ENCODE measurements at places on chromosomes 4 and X.

DNA sequence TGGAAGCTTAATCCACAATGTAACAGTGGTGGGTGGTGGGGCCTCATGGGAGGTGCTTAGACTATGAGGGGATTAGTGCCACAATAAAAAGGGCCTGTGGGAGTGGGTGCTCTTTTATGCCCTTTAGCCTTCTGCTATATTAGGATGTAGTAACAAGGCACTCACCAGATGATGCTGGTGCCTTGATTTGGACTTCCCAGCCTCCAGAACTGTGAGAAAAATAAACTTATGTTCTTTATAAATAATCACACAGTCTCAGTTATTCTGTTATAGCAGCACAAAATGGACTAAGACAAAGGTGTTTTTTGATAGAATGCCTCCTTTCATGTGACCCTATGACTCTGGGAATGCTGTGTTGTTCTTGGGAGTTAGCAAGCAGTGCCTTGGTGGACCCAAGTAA is 89.8 kb downstream of the STIM2 start:
- DNase-seq = no peak

GRCh38 chr4:8079031-8079885 is 79.4 kb downstream of the ABLIM2 start:
- DNase-seq = no peak

- DNase-seq = peak; percentile 80
Observed at GRCh38 chr4:109433205-109434006, at the start of gene SEC24B. SEC24B (plus strand) TSS chr4:109433815; CDS start chr4:109433870, 55 bp downstream.

DNA sequence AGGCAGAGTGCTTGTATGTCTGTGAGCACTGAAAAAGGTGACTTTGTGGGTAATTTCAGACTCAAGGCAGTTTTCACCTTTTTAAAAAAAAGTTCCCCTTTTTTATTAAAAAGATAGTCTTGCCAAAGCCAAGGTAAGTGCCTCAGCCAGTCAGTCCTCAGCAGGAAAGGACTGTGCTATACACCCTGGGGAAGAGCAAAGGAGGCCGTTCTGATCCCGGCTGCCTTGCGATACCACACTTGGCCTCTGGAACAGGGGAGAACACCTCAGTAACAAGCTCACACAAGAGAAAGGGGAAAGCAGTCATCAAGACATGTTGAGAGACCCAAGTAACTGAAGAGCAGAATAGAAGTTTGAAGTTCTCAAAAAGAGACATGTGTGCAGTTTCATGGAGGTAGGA is 541.7 kb downstream of the BCOR start:
- DNase-seq = no peak

DNA sequence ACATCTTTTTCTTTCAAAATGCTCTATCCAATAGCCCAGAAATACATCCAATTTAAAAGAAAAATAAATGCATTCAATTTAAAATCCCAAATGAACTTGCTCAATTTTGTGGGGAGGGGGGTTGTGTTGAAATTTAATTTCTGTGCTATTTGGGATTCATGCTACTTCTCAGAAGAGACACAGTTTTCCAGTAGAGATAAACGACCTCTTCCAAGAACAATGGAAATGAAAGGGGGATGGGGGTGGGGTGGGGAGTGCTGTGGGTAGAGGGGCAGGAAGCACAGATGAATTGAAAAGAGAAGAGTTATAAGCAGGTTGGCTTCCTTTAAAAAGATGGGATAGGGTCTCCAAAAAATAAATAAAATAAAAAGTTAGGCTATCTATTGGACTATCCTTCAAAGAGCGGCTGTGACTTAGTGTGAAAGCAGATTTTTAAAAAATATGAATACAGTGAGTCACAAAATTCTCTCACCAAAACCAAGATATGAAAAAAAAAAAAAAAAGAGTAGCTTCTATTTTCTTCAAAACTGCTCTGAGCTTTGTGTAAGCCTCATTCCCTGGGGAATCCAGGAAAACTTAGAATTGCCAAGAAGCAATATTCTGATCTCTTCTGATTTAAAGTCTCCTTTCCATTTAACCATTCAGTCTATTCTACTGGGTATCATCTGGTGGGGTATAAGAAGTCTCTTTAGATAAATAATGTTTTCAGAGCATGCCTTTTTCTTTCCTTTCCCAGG is 324.3 kb downstream of the PTTG2 start:
- DNase-seq = no peak

GRCh38 chrX:149829751-149830191 is 48.0 kb downstream of the MAGEA9 start:
- no peak for DNase-seq

DNA sequence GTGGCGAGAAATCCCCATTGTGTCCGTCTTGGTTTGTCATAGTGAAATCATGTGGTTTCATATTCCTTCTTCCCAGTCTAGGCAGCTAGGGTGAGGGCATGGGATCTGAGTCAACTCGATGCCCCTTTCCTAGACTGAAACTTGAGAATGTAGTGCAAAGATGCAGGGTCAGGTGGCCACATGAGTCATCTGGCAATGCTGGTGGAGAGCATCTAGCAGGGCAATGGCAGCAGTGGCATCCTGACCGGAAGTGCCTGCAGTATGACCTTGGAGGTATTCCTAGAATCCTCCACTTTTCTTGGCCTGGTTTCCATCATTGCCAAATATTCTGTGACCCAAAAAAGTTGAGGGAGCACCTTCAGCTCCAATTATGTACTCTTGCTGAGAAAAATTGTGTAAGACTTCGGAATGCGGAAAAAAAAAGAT is 39.1 kb upstream of the TMEM184C start:
- no peak for DNase-seq

- DNase-seq = no peak
Observed at GRCh38 chr4:102723511-102723910, 37.3 kb downstream of the MANBA start.

- DNase-seq = no peak
Observed at GRCh38 chr4:119683518-119683917, 54.9 kb upstream of the PDE5A start.

GRCh38 chr4:39255266-39255665 is 72.9 kb downstream of the WDR19 start:
- DNase-seq = no peak

DNA sequence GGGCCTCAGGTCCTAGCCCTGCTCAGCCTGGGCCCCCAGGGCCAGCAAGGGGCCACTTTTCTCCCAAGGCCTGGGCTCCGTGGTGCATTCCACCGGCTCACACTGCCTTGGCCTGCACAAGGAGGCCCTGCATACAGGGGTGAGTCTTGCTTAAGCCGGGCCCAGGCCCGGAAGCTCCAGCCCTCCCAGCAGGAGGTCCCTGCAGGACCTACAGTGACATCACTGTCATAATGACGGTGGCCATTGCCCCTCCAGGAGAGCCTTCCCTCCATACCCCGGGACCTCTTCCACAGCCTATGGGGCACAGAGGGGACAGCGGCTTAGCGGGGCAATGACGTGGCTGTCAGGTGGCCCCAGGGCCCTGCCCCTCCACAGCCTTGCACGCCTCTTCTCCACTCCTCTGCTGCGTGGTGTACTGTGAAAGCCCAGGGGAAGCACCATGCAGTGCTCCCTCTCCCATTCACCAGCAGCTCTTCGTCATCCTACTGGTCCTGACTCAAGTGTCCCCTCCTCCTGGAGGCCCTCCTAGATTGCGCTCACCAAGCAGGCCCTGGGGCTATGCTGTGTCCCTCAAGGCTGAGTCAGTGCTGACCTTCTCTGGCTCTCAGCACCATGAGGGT is 32.3 kb upstream of the AFAP1 start:
- no peak for DNase-seq

- DNase-seq = no peak
Observed at GRCh38 chrX:150334981-150335380, 28.1 kb upstream of the MAMLD1 start.

DNA sequence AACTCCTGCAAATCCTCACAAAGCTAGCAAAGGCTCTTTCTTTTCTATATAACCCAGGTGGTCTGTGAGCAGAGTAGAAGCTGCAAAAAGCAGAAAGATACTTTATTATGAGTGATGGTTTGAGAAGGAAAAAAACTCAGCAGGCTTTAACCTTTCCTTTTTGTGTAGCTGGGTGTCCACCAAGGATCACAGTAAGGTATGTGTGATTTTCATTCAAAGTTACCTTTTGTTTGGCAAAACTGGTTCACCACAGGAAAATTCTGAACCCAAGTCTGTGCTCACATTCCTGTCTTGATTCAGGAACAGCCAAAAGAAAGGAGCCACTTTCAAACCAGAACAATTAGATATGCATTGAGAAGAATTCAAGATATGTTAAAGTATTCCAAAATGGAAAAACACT is 35.7 kb downstream of the FRAS1 start:
- DNase-seq = no peak

GRCh38 chrX:43357741-43358140 is 298.4 kb upstream of the MAOA start:
- no peak for DNase-seq

DNA sequence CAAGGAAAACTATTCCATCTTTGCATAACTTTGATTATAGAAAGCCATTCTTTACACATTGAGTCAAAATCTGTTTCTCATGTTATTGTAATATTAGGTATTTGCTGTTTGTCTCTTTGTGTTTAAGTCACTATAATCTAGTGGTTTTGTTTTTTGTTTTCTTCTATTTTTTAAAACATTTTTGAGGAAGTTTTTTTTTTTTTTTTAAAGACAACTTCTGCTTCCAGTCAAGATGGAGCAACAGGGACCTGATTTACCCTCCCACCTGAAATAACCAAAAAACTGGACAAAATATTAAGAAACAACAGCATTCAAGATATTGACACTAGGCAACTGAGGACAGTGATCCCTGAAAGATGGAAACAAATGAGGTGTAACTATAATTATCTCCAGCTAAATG is 18.4 kb upstream of the NSUN7 start:
- no peak for DNase-seq

GRCh38 chr4:124151031-124151430 is 561.5 kb downstream of the ANKRD50 start:
- no peak for DNase-seq

DNA sequence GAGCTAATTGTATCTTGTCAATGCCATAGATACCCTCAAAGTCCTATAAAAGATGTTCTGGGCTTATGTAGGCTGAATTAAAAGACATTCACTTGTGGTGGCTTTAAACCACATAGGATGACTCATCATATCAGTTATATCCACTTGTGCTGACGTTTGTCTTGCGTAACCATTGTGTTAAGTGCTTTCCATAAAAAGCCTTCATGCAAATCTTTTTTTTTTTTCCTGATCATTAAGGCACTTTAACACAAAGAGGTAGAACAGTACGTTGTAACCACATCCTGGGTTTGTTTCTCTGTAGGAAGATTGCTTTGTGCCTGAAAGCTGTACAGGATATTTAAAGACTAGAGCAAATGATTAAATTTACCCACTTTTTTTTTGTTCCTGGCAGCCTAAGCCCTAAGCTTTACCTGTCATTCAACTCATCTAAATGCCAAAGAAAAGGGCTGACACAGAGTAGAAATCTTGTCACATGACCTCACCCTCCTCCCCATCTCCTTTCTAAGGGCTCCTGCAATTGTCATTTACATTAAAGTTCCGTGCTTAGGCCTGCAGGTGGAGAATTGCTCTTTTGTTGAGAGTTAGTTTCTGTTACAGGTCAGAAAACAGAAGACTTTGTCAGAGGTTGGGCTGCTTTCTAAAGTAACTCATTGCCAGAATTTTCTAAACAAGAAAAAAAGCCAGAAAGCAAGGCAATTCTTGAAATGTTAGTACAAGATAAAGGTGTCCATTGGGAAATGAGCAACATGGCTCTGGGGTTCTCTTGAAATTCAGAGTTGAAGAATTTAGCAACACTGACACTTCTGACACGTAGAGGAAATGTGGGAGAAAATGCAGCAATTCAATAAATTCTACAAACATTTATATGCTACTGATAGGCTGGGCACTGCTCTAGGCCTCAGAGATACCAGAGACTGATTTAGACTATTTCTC is 555.6 kb downstream of the PPARGC1A start:
- DNase-seq = no peak

DNA sequence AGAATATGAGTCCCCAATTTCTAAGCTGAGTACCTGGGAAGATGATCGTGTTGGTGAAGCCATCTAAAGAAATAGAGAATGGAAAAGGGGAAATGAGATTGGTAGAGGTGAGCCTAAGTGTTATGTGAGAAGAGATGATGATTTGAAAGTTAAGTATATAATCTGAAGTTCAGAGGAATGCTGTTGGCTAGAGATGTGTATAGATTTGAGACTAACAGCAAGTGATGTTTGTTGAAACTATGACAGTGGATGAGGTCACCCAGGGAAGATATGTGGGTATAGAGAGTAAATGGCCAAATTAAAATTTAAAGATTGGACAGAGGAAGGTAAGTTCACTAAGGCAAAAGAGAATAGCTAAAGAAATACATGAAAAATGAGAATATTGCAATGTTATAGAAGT is 324.2 kb downstream of the MAPK10 start:
- no peak for DNase-seq

- DNase-seq = no peak
Observed at GRCh38 chrX:153190381-153190780, 11.3 kb downstream of the MAGEA1 start.

DNA sequence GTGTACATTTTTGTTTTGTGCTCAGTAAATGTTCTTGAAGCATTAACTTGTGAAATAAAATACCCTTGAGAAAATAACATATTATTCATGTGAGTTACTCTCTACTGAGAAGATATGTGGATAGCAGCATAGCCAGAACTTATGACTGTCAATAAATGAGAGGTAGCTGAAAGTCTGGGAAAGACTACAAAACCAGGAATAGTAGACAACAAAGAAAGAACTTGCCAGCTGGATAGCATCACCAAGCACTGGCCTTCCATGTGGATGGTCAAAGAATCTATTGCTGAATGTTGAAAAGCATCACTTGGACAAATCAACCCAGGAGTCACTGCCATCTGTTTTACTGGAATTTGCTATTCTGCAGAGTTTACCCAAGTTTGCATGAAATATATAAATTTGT is 650.0 kb upstream of the HTR2C start:
- DNase-seq = no peak

GRCh38 chr4:129239088-129239487 is 143.1 kb downstream of the C4orf33 start:
- DNase-seq = no peak

- DNase-seq = no peak
Observed at GRCh38 chr4:140186651-140187315, 32.8 kb upstream of the MAML3 start.

GRCh38 chr4:169208090-169208455 is 62.7 kb downstream of the SH3RF1 start:
- no peak for DNase-seq

DNA sequence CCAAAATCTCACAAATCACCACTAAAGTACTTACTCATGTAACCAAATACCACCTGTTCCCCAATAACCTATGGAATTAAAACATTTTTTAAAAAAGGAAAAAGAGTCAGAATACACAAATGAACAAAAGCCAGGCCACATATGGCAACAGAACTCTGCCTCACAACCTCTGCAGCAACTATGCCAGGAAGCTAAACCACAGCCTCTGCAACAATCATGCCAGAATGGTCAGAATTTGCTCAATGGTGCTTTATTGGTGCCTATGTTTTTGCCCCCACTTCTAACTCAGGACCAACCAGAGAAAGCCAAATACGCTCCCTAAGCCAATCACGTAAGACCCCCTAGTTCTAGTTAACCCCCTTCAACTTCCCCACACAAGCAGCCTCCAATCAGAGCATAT is 69.6 kb downstream of the HOPX start:
- no peak for DNase-seq

All from stimulated activated CD8-positive, alpha-beta memory T cell treated with anti-CD3 and anti-CD28 coated beads, Interleukin-4, amount 100 ng/mL, for 1 hour (primary cell).